ENCODE measurements at places on chromosomes 7 and 10.

DNA sequence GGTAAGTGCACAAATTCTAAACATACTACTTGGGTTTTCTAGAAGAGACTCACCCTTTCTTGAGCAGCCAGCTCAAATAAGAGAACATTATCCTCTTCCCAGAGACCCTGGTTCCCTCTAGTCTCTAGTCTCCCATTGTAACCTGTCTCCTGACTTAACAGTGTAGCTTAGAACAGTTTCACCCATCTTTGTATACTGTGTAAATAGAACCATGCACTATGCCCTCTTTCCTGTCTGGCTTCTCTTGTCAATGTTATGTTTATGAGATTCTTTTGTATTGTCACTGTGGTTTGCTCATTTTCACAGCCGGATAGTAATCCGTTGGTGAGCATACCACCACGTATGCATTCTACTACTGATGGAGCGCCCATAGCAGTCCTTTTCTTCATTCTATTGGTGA is 227.4 kb upstream of the PLPP4 start:
- no peak for DNase-seq

GRCh38 chr10:44651834-44652233 is 259.3 kb upstream of the TMEM72 start:
- no peak for DNase-seq

DNA sequence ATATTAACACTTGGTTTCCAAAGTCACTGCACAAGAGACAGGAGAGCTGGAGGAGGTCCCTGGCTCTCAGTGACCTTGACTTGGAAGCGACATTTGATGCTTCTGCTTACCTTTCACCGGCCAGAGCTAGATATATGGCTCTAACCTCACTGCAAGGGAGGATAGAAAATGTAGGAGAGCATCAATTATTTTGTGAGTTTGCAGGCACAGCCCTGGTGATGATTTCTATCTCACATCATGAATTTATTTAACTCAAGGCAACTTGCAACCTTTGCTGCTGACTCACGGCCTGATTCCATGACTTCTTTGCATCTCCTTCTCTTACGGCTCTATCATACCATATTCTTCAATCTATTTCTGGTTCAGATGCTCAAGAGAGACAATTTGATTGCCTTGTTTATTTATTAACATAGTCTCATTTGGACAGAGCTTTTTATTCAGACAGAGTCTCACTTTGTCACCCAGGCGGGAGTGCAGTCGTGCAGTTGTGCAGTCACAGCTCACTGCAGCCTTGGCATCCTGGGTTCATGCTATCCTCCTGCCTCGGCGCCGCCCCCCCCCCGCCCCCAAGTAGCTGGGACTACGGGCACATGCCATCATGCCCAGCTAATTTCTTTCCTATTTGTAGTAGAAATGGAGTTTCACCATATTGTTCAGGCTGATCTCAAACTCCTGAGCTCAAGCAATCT is 196.0 kb downstream of the REEP3 start:
- DNase-seq: no peak

GRCh38 chr7:100865372-100865911 is 1.7 kb upstream of the TRIP6 start:
- peak; percentile 60 for DNase-seq

Measured in hematopoietic multipotent progenitor cell treated with erythropoietin and hydrocortisone succinate and interleukin-3 and kit ligand, for 8 days (in vitro differentiated cells).